ENCODE measurements at places on chromosomes 7 and 10.
A peak's percentile ranks its signal among the peaks of the same experiment; 100 is the strongest.

DNA sequence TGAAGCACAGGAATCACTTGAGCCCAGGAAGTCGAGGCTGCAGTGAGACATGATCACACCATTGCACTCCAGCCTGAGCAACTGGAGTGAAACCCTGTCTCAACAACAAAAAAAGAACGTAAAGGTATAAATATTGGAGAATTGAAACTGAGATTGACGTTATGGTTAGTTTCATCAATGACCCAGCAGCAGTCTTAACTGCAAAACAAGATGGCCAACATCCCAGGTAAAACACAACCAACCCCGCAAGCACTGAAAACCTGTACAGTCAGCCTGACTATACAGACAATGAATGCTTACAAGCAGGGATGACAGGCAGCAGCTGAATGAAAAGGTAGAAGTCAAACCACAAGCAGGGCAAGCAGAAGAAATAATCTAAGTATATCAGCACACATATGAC lies 34.7 kb downstream of the WAPL start:
- DNase-seq: no peak

DNA sequence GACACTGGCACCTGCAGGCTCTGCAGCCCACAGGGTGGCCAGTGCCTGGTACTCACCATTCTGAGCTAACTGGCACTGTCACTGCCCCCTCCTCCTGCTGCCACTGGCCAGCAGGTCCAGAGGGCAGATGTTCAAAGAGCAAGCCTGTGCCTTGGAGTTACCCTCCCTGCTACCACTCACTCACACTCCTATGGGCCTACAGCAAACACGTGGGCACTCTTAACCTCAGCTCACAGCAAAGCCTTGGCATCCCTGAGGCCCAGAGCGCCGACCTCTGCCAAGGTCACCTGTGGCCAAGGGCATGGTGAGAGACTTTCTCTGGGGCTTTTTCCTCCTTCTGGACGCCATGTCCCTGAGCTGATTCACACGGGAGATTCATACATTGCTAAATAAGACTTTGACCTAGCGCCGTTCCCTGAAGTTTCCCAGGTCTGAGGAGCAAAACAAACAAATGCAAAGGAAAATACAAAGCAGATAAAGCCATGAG lies 270.0 kb upstream of the PPP2R2D start:
- DNase-seq: no peak

DNA sequence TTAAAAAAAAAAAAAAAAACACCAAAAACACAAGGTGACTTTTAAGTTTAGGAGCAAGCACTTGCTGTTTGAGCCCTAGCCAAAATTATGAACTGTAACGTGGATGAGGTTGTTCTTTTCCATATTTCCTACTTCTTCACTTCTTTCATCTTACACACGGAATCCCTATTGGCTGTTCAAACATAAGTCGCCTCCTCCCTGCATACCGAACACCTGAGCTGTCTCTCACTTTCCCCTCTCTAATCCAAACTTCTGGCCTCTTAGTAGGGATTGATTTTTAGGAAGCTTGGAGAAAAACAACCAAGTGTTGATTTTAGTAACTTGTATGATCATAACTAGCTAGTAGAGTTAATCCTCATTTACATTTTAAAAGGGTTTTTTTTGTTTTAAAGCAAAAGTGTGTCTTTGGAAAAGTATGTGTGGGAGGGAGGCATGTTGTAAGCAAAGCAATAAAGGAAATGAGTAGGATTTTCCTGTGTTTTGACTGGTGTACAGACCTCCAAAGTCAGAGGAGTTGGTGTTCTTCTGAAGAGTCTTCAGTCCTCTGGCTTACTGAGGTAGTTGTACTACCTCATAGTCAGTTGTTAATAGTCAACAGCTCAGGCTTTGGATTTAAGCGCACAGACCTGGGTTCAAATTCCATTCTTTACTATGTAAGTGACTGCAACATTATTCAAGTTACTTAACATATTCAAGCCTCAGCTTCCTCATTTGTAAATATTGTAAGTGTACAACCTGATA lies 39.3 kb downstream of the RABGEF1 start:
- peak; percentile 84 for DNase-seq

DNA sequence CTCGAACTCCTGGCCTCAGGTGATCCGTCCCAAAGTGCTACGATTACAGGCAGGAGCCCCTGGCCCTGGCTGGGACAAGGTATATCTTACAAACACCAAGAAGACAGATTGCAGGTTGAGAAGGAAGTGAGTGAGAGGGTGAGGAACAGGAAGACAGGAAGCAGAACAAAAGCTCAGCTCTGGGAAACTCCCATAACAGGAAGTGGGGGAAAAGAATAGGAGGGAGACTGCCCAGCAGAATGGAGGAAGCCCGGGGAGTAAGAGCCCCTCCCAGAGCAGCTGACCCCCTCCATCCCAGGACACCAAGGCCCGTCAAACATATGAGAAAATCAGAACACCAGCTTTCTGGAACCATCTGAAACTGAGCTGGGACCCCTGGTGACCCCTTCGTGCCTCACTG lies 2.9 kb downstream of the TECPR1 start:
- DNase-seq: no peak

GRCh38 chr7:135335628-135336139 lies 102.0 kb downstream of the STRA8 start:
- DNase-seq: peak; percentile 87

DNA sequence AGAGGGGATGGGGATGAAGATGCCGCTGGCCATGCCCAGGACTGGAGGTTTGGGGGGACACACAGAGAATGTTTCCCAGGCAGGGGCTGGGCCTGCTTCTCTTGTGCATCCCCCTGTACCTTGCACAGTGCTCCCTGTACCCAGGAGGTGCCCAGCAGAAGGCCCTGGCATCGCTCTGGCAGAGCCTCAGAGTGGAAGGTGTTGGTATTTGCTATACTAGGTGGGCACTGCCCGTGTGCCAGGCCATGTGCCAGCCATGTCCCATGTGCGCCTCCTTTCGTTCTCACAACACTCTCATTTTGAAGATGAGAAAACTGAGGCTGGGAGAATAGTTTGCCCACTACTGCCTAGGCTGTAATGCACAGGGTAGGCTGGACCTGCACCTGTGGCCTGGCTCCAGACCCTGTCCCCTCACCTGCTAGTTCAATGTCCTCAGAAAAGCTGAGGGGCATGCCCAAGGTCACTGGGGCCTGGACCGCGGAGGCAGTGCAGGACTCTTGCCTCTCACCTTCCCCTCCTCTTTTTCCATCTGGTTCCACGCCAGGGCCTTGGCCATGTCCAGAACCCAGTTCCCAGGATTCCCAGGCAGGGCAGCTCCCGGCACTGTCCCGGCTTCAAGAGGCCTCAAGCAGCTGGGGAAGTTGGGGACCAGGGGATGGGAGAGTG lies 64.7 kb downstream of the GOLGA7B start:
- no peak for DNase-seq

- no peak for DNase-seq
Observed at GRCh38 chr10:114801411-114801813, 20.2 kb upstream of the FHIP2A start.

GRCh38 chr10:132726951-132727350 lies 59.0 kb downstream of the NKX6-2 start:
- no peak for DNase-seq

- DNase-seq: no peak
Observed at GRCh38 chr7:138658889-138659288, 42.3 kb downstream of the SVOPL start.

GRCh38 chr10:71031603-71032002 lies 143.2 kb upstream of the PCBD1 start:
- no peak for DNase-seq

GRCh38 chr7:40583667-40584444 lies 449.1 kb downstream of the SUGCT start:
- no peak for DNase-seq

- DNase-seq: no peak
Observed at GRCh38 chr10:74445493-74445892, 294.5 kb downstream of the ADK start.

DNA sequence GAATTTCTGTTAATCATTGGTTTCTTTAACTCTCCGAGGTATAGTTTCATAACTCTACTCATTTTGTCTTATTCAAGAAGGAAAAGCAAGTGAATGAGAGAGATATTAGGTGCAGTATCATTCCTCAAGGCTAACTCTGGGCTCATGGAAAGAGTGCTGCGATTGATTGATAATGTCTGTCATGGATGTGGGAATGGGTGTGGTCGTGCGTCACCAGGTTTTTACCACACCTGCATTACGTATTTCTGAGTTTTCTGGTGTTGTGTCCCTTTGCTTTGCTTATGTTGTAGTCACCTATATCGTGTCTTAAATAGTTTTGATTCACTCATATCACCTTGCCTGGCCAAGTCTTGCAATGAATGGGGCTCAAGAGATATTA lies 44.9 kb upstream of the ZNF438 start:
- no peak for DNase-seq

DNA sequence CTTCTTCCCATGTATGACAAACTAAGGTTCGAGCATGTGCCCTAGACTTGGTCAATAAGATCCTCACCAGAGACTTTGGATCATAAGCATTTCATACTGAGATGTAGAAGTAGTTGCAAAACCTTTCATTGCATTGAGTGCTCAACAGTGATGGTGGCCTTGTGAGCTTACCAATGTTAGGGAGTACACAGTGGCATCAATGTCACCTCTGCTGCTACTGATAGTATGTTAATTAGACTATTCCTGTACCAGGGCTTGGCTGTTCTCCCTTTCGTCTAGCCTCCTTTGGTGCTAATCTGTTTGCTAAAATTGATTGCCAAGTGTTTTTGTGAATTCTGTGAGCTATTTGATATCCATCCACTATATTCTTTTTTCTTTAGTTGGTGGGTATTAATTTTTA lies 264.5 kb upstream of the SEMA3C start:
- no peak for DNase-seq

DNA sequence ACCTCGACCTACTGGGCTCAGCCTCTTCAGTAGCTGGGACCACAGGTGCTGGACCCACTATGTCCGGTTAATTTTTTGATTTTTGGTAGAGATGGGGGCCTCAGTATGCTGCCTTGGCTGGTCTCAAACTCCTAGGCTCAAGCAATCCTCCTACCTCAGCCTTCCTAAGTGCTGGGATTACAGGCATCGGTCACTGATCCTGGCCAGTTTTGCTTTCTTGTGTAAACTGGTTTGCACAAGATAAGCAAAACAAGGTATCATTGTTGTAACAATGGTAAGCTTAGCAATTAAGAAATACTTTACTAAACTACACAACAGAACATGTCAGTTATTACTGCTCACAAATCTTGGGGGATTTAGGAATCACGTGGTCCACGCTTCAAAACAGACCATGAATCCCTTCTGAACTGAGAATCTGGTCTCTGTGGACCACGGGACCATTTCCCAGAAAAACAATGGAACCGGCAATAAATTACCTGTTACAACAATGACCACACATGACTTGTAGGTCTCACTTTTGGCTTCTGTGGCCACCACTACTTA lies 36.8 kb downstream of the RSU1 start:
- peak; percentile 9 for DNase-seq

- DNase-seq: no peak
Observed at GRCh38 chr7:90726120-90726519, 130.0 kb downstream of the CDK14 start.

- DNase-seq: no peak
Observed at GRCh38 chr10:115045499-115045898, 47.7 kb upstream of the ATRNL1 start.

- DNase-seq: no peak
Observed at GRCh38 chr7:17153536-17153935, 144.9 kb upstream of the AHR start.

DNA sequence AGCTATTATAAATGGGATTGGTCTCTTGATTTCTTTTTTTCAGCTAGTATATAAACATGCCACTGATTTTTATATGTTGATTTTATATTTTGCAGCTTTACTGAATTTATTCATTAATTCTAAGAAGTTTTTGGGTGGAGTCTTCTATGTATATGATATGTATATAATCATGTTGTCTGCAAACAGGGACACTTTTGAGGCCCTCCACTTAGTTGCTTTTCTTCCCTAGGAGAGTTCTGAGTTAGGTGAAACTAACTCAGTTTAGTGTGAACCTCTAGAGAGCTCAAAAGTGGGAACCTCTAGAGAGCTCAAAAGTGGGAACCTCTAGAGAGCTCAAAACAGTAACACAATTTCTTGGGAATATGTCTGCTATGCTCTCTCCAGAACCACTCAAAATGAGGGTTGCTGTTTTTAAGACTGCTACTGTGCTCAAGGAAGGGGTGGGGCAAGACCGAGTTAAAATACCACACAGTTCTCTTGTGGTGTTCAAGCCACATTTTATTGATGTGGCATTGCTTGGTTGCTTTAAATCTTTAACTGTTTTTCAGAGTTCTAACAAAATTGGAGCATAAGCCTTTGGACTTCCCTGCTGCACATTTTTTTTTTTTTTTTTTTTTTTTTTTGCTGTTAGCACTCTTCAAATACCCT lies 13.2 kb downstream of the CCDC7 start:
- DNase-seq: no peak

DNA sequence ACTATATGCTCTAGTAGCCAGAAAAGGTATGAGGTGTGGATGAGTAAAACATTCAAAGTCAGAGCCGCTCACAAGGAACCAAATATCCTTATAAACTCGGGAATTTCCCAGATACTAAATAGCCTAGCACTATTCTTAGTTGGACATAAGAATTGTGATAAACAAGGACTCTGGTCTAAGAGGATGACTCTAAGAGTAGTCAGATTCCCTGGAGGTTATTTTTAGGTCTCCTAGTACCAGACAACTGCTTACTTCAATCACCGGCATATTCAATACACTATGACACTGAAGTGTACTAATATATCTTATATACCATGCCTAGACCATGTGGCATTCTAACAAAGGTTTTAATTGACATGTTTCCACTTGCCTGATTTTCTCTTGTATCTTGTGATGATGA lies 56.5 kb downstream of the LMBR1 start:
- no peak for DNase-seq

GRCh38 chr7:49778731-49779270 lies 5.4 kb downstream of the VWC2 start:
- no peak for DNase-seq

GRCh38 chr7:36852017-36852416 lies 127.7 kb upstream of the AOAH start:
- DNase-seq: no peak

- DNase-seq: peak; percentile 44
Observed at GRCh38 chr7:116955801-116956476, 2.6 kb downstream of the ST7 start.

DNA sequence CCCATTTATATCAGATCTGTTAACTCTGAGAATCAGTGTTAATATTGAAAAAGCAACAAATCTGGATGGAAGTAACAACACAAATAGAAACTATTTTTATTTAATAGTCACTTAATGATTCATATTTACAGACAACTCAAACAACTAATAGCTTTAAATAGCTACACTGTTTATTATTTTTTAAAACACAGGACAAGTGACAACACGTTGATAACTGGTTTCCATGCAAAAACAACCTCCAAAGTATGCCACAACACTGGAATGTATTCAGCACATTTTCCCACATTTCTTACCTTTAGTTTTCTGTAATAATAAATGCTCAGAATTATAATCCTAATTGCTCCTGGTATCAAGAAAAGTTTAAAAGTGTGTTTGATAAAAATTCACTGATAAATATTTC lies 4.0 kb downstream of the SNX13 start:
- DNase-seq: no peak

DNA sequence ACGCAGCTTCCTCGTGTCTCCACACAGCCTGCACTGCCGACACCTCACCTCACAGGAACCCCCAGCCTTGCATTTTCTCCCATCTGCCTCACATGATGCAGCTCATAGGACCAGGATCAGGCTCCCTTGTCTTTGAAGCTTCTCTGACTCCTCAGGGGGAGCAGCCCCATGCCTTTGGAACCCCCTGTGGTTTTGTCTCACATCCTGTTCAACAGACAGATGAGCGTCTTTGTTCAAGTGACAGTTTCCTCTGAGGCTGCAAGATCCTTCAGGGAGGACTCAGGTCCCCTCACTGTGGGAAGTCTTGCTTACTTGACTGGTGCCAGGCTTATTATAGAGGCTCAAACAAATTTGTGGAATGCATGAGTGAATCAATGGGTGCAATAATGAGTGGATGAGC lies 667.1 kb downstream of the INHBA start:
- no peak for DNase-seq
